Ovary (tissue), 10 donors: ENCODE measurements at places on chromosomes 7 and 10. TPM values are rescaled to one million over a fixed set of nuclear protein-coding genes. Genes with fewer than 3 reads are reported as not detected.

GRCh38 chr7:51234609-51235308, 81.8 kb downstream of the COBL start:
- no peaks in the 10 kb centered on the region for H3K36me3 ChIP-seq
- DNase-seq, result no peak
- no peak overlapping the region for H3K27ac ChIP-seq
- H3K27me3 ChIP-seq, result no peaks in the 10 kb centered on the region

GRCh38 chr10:80132299-80133139, at the start of gene PLAC9:
Gene PLAC9 (plus strand): TSS chr10:80132730. CDS start chr10:80132763, 33 bp downstream.
- H3K27me3 ChIP-seq, result no peaks in the 10 kb centered on the region
- no peaks in the 10 kb centered on the region for H3K36me3 ChIP-seq
- peak; percentile 44 for DNase-seq
- no peaks in the 10 kb centered on the region for H3K4me1 ChIP-seq
- H3K4me3 ChIP-seq, result peak within 1 kb of the TSS; percentile 30

- no peak overlapping the region for H3K4me3 ChIP-seq
- DNase-seq, result no peak
- no peaks in the 10 kb centered on the region for H3K27me3 ChIP-seq
Observed at GRCh38 chr10:129942019-129942277, 22.1 kb downstream of the EBF3 start.

The KLHL7 gene
- 38.3 TPM for total RNA-seq

The GBF1 gene
- 19.8 TPM for total RNA-seq
